ENCODE measurements at places on chromosomes 3 and 15.

- DNase-seq = no peak
Measured at GRCh38 chr3:6172871-6173642, 687.9 kb upstream of the GRM7 start.

- no peak for DNase-seq
Measured at GRCh38 chr3:126612479-126613205, 42.3 kb downstream of the TXNRD3 start.

GRCh38 chr3:182861348-182861747 is 68.0 kb downstream of the ATP11B start:
- DNase-seq = no peak

- no peak for DNase-seq
Measured at GRCh38 chr3:31614162-31614921, 81.6 kb downstream of the STT3B start.

- DNase-seq = no peak
Measured at GRCh38 chr3:112539825-112540650, 21.7 kb downstream of the ATG3 start.

DNA sequence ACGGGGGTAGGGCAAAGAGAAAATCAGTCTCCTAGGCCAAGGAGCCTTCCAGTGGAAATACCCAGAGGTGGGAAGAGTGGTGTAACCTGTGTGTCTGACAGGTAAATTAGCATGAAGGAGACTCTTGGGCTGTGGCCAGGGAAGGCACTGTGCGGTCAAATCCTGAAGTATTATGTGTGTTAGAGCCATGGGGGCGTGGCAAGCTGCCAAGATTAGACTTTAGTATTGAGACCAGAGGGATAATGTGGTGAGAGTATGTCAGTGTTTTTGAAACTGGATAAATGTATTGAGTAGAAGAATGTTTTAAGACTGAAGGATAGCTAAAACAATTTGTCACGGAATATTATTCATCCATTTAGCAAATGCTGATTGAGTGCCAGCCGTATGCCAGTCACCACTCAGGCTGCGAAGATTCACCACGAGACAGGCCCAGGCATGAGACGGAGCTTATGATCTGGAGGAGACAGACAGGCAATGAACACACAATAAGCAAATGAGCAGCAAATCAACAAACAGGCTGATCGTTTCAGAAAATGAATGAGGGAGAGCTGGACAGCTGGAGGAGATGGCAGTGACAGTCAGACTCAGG is 445.9 kb downstream of the MCTP2 start:
- no peak for DNase-seq

GRCh38 chr3:149783576-149783975 is 8.8 kb downstream of the ANKUB1 start:
- no peak for DNase-seq

DNA sequence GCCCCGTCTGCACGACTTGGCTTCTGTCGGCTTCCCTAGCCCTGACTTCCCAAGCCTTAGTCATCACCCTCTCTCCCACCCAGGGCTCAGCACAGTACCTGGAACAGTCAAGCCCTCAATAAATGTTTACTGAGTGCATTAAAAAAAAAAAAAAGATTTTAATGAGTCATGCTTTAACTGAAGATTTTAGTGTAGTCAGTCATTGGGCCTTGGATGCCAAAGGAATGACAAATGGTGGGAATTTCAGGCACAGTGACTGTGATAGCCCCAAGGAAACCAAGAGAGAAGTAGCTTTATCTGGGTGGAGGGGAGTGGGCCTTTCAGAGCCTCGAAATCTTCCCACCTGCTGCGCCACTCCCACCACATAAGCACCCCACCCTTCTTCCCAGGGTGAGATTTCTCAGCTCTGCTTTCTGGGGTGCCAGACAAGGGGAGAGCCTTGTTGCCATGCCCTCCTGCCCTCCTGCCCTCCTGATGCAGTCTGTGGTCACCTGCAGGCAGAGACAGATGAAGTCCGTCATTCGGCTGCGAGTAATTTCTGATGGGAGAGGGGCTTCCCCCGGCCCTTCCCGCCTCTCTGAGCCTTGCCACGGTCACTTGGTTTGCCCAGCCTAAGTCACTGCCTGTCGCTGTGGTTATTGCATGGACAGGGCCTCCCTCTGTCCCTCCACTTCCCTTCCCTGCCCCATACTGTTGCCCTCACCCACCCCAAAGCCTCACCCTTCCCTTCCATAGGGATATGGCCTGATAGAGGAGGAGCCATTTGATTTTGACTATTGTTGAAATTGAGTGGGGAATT is 41.8 kb downstream of the SMAD3 start:
- no peak for DNase-seq

DNA sequence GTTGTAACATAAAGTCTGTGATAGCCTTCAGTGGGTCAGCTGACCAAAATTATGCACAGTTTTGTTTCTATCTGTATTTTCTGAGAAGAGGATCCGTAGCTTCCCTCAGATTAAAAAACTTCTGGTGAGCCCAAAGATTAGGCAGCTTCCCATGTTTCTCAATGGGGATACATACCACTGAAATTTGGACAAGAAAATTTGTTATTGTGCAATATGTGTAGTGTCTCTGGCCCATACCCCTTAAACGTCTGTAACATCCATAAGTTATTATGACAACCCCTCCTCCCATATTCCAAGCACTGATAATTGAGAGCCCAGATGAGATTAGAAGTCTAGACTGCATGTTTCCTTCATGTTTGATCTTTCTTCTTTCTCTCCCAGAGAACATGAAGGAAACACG is 1.9 kb upstream of the MITF start:
- DNase-seq = no peak

GRCh38 chr15:64459066-64459781 is 1.2 kb upstream of the ZNF609 start:
- DNase-seq = no peak

DNA sequence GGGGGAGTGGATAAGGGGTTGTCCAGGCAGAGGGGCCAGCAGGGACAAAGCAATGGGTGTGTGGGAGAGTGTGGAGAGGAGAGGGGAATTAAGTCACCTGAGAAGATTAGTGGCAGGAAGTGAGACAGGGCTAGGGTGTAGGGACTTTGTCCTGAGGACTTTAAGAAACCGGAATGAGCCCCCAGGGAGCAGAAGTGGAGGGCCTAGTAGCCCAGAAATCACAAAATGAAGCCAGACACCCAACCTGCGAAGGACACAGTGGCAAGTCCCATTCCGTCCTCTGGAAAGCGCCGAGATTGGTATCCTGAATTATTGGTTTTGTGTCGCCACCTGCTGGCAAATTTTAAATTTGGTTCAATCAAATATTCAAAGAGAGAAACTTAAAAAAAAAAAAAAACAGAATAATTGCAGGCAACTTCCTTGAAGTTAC is 78.0 kb upstream of the SLC25A36 start:
- no peak for DNase-seq

GRCh38 chr15:96882121-96882772 is 551.7 kb downstream of the NR2F2 start:
- no peak for DNase-seq

GRCh38 chr15:101692801-101693598 is 31.3 kb downstream of the TARS3 start:
- DNase-seq = no peak

DNA sequence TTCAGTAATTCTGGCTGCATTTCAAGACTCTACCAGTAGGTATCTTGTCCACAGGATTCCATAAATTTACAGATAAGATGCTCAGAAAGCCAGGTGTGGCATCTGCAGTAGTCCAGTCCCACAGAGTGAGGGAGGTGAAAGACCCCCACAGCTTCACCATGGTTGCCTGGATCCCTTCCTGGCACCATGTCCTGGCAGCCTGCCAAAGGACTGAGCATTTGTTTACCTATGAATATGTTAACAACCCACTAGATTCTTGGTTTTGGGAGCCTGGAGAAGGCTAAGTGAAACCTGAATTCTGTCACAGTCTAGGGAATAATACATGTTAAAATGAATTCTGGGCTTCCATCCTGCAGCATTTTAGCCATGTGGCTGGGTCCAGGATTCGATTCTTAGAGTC is 14.9 kb downstream of the CHST2 start:
- no peak for DNase-seq

GRCh38 chr15:58545307-58546065 is 113.7 kb downstream of the LIPC start:
- no peak for DNase-seq

DNA sequence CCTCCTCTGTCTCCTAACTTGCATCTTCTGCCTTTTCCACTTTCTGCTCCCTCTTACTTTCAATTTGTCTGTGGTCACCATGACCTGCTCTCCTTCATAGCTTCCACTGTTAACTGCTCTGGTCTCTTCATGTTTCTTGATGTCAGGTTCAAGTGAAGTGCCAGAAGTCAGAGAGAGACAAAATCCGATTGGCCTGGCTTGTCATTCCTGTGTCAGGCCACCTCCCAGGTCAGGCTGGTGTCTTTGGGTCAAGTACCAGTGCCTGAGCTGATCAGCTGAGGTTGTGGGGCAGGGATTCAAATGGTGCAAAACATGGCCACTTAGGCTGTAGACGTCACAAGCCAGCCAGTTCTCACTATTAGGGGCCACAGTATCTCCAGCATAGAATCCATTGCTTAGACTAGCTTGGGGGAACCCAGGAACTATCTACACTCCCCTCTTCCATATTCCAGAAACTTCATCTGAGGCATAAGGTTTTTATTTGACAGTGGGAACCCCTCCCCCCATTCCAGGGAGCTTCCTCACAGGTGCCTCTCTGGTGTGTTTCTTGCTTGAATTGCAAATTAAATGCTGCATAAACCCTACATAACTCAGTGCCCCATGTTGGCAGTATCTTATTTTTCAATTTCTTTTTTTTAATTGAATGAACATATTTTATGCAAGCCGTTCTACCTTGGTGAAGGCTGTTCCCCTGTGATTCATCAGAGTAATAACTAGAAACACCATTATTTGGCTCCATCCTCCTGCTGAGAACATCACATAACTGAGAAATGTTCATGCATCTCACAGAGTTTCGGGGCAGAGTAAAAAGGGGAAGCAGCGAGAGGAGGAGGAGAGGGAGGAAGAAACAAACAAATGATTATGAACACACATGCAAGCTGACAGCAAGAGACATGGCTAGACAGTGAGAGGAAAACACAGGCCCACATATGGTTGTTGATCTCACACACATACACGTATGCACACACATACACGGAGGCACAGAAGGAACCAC is 175.8 kb downstream of the TLE3 start:
- DNase-seq = no peak

- no peak for DNase-seq
Measured at GRCh38 chr3:45558431-45558830, 36.1 kb upstream of the LIMD1 start.

DNA sequence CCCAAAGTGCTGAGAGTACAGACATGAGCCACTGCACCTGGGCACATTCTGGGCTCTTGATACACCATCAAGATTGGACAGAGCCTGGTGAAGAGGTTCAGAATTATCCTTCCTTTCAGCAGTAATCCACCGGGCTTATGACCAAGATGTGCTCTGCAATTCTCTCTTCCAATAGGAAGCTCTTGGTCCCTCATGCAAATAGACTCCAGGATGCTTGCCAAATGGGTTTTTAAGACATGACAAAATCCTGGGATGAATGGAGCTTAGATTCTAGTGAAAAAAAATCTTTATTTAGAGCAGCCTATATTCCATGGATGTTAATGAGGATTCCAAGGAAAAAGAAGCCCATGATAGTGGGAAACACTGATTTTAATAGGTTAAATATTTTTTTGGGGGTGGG is 119.1 kb downstream of the SV2B start:
- no peak for DNase-seq

DNA sequence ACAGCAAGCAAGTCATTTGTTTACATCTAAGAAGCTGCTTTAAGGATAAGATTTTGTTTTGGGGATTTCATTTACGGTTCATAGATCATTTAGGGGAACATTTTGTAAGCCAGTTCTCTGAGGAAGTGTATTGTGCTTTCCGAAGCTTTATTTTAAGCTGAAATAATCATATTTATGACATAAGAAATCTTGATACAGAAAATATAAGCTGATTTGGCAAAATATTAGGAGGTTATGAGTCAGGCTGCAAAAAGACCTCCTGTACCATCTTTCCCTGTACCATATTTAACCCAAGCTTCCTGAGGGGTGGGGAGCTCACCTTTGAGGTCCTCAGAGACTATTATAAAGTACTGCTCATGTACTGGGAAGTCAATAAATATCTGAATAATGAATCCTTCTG is 8.1 kb upstream of the EIF4E3 start:
- no peak for DNase-seq

GRCh38 chr15:25892126-25892525 is 29.0 kb upstream of the ATP10A start:
- no peak for DNase-seq

DNA sequence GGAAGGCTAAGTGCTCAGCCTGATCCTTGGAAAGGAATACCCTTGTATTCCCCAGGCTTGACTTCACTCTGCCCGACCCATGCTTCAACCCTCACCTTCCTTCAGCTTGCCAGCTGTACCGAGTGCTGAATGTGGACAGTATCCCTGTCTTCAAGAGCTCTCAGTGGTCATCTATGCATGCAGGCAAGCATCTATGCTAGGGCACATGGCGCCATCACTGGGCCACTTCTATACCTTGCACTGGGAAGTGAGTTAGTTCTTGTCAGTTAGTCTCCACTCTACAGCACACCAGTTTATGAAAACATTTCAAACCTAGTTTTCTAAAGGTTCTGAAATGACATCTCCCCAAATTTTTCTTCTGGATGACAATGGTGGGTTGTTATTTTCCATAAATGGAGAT is 82.0 kb upstream of the MYRIP start:
- DNase-seq = no peak

- no peak for DNase-seq
Measured at GRCh38 chr3:37753428-37753827, 108.3 kb upstream of the CTDSPL start.

DNA sequence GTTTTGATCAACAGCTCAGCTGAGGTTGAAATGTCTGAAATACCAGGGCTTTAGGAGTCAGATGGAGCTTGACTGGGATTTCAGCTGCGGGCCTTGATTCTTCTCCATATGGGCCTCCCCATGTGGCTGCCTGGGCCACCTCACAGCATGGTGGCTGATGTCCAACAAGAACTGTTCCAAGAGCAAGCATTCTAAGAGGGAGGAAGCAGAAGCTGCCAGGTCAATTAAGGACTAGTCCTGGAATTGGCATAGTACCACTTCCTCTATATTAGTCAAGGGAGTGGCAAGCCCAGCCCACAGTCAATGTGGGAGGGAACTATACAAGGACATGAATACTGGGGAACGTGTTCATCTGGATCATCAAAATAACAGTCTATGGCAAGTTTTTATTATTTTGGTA is 181.7 kb upstream of the ANKRD28 start:
- no peak for DNase-seq

All from stimulated activated CD4-positive, alpha-beta T cell treated with anti-CD3 and anti-CD28 coated beads, Interleukin-1b, Interleukin-23, amount 100 ng/mL, for 1 hour (primary cell).